ENCODE measurements at places on chromosomes 6 and 20.

- DNase-seq, result no peak
Observed at GRCh38 chr6:43665376-43665775, 20.5 kb downstream of the RSPH9 start.

DNA sequence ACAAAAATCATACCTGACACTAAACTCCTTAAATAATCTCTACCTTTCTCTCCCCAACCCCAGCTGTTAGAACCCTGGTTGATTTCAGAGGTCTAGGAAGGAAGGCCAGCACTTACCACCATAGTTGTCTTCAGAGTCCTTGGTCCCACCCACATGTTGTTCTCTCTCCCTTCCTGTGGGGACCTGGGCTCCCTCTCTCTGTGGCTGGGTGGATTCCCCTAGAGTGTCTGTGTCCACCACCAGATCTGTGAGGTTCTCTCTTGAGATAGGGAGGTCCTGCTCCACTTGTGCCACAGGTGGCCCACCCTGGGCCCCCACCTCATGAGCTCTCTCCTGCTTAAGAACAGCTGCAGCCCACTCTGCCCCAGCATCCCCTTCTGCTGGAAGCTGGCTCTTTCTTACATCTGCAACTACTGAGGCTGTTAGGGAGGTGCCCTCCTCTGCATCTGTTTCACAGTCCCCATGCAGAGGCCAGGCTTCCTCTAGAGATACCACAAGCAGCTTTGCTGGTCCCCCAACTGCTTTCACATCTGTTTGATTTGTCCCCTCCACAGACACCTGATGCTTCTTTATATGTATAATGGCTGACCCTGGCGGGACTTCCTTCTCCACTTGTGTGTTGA is 5.2 kb downstream of the MDC1 start:
- DNase-seq, result peak; percentile 75

GRCh38 chr6:38861926-38862401 is 146.9 kb downstream of the DNAH8 start:
- no peak for DNase-seq

- DNase-seq, result no peak
Observed at GRCh38 chr20:58102744-58103516, 125.5 kb downstream of the ANKRD60 start.

DNA sequence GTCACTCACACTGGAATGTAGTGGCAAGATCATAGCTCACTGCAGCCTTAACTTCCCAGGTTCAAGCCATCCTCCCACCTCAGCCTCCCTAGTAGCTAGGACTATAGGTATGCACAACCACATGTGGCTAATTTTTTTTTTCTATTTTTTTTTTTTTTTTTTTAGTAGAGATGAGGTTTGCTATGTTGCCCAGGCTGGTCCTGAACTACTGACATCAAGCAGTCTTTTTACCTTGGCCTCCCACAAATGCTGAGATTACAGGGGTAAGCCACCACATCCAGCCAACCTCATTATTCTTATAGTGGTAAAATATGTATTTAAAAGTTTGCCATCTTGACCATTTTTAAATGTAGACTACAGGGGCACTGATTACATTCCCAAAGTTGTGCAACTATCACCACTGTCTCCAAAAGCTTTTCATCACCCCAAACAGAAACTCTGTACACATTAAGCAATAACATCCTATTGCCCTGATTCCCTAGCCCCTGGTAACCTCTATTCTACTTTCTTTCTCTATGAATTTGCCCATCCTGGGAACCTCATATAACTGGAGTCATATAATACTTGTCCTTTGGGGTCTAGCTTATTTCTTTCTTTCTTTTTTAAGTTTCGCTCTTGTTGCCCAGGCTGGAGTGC is 268.0 kb upstream of the JARID2 start:
- no peak for DNase-seq

DNA sequence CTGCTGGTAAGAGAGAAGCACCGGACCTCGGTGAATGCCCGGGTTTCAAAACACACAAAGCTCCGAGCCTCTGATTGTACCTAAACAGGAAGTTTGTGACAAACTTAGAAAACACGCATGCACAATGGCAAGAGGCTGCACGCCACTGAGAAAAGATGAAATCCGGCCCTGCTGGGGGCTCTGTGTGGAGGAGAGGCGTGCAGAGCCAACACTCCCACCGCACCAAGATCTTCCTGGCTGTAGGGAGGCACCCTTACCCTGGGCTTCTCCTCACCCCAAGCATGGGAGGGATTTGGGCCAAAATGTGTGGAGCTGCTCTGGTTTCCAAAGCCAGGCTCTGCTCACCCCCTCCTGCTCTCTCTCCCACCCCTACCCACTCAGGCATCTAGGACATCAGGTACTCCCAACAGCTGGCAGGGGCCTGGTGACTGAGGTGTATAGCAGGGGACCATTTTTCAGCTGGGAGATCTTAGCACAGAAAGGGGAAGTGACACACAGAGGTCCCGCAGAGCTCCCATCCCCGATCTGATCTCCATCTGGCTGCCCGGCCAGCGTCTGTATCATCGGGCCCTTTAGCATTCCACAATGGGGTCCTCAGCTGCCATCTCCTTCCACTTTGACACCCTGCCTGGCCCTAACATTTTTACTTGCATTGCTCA is 84.2 kb downstream of the TRERF1 start:
- DNase-seq, result peak; percentile 82

GRCh38 chr20:48326434-48326691 is 501.4 kb downstream of the PREX1 start:
- DNase-seq, result no peak

DNA sequence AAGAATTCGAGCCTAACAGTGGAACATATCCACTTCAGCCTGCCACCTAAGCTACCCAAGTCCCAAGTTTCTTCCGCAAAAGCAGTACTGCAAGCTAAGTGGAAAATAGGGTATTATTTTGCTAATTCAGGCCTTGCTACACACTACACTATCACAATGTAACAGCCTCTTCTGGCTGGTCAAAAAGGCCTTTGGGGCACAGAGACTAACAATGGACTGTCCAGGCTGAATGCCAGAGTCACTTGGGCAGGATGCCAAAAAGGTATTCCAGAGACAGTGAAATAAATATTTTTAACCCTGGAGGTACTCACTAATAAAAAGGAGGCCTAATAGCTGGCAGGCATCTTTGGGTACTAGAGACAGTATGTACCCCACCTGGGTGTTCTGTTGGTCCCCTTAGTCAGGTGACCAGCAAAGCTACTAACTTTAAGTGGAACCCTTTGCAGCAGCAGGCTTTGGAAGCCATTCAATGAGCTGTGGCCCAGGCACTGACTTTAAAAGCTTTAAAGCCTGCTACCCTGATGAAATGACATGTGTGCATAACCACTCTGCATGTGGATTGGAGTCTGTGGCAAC is 692.1 kb downstream of the HTR1B start:
- no peak for DNase-seq

- DNase-seq, result no peak
Observed at GRCh38 chr6:169577236-169577635, 124.6 kb downstream of the WDR27 start.

DNA sequence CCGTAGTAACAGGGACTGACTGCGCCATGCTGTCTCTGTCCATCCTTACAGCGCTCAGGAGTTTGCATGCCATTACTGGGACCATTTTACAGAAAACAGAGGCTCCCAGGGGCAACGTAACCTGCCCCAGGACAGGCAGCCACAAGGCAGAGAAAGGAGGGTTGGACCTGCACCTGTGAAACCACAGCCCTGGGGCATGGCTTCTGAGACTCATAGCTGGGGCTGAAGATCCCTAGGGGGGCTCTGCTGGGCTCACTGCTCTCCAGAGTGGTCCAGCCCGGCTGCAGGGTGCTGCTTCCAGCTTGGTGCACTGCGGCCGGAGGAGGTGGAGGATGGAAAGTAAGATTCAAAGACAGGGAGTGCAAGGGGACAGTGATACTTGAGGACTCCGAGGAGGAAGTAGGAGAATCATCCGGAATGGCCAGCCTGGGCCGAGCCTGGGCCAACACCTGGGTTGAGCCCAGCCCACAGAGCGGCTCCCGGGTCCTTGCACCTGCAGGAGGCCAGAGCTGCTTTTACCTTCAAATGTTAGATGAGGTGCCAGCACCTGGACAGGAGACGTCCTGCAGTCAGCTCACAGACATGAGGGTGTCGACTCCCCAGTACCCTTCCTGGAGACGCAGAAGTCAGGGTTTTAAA is 183.2 kb downstream of the CDH4 start:
- DNase-seq, result no peak

- DNase-seq, result peak; percentile 70
Observed at GRCh38 chr20:62238569-62239277, 402 bp downstream of the OSBPL2 start.

DNA sequence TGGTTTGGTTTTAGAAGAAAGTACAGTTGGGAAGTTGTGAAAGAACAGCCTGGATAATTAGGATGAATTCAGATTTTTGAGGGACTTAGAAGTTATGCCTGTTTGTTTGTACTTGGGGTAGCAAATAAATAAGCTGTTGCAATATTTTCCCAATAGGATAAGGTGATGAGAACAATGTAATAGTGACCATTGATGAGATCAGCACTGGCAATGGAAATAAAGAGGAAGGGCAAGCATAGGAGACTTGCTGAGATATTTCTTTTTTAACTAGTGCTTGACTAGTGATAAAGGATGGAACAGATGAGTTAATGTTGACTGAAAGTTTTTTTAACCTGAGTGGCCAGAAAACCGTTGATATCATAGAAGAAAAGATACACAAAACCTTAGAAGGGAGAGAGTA is 498.8 kb downstream of the CDKAL1 start:
- no peak for DNase-seq

GRCh38 chr6:136764517-136764993 is 27.7 kb downstream of the MAP3K5 start:
- peak; percentile 71 for DNase-seq

- DNase-seq, result no peak
Observed at GRCh38 chr6:46370622-46371021, 120.6 kb downstream of the RCAN2 start.

DNA sequence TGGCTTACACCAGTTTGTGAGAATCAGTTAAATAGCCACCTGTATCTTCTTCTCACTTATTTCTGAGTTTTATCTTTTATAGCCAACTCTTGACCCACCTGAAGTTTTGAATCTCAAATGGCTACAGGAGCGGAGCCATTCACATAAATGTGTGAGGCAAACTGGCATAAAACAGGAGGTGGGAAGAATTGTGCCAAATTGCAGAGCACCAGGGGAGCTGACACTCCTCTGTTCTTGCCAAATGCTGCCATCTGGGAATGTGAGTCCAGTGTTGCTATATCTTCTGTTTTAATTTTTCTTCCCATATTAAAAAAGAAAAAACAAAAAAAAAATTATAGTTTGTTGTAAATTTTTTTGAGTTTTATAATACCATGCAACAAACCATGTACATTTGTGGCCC is 17.0 kb upstream of the RNF146 start:
- DNase-seq, result no peak

DNA sequence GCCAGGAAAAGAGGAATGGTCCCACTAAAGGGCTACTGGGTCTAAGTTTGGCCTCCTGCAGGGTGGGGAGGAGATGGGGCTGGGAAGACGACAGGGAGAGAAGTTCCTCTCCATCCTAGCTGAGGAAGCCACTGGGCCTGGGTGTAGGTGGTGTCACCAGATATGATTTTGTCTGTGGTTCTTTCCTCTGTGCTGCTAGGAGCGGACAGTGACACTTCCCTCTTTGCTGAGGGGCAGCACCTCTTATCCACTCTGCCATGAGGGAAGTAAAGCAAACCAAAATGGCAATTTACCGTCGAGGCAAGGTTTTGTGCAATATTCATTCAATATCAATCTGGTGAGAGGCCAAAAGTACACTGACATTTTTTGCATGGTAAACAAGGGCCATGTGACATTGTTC is 33.0 kb upstream of the NR2E1 start:
- DNase-seq, result no peak

GRCh38 chr20:32626859-32627636 is 41.9 kb upstream of the NOL4L start:
- no peak for DNase-seq

- peak; percentile 92 for DNase-seq
Observed at GRCh38 chr6:16669227-16669626, 92.0 kb downstream of the ATXN1 start.

DNA sequence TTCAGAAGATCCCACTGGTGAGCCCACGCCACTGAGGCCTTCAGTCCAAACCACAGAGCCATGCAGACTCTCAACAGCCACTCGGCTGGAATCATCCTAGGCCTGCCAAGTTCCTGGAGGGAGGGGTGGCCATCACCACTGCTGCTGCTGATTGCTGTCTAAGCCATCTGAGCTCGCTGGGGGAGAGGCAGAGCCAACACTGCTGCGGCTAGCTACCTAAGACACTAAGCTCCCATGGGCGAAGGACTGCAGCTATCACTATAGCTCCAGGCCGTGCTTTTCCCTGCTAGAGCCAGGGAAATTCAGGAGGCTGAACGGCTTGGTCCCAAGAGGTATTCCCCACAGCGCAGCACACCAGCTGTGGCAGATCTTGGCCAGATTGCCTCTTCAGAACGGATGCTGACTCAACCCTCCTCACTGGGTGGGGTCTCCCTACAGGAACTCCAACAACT is 73.6 kb downstream of the TBC1D32 start:
- DNase-seq, result no peak

GRCh38 chr6:168275168-168275567 is 44.4 kb downstream of the DACT2 start:
- no peak for DNase-seq

- DNase-seq, result no peak
Observed at GRCh38 chr6:87197547-87197946, 42.2 kb downstream of the ZNF292 start.

GRCh38 chr6:53429401-53429800 is 80.7 kb upstream of the ELOVL5 start:
- no peak for DNase-seq

DNA sequence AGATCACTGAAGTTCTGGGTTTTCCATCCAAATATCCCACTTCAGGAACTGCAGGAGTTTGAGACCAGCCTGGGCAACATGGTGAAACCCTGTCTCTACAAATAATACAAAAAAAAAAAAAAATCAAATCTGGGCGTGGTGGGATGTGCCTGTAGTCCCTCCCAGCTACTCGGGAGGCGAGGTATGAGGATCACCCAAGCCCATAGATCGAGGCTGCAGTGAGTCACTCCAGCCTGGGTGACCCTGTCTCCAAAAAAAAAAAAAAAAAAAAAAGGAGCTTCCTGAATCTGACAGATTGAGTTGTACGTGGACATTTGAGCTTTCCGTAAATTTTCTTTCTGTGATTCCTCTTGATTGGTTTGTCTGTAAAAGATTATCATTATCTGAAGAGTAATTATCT is 55.6 kb downstream of the TULP4 start:
- no peak for DNase-seq

- no peak for DNase-seq
Observed at GRCh38 chr6:15763837-15764236, 101.0 kb upstream of the DTNBP1 start.

GRCh38 chr6:131754088-131754487 is 43.3 kb upstream of the CTAGE9 start:
- DNase-seq, result no peak

DNA sequence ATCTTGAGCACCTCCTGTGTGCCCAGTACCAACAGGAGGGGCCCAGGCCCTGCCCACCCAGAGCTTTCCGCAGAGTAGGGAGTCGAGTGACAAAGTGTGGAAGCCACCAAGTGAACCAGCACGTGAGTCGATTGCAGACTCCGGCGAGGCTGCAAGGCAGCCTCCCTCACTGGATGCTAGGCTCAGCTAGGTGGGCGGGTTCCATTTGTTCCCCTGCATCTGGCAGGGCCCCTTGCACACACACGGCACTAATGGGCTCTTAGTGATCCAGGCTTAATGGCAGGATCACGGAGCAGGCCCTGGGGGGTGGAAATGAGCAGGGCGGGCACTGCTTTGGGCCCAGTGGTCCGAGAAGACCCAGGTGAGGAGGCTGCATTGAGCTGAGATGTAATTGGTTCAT is 140.4 kb downstream of the PHACTR3 start:
- no peak for DNase-seq

All from activated CD4-positive, alpha-beta T cell treated with anti-CD3 and anti-CD28 coated beads, Interleukin-2, amount 10 ng/mL, durations not matched to agents 24 days and 14 days (primary cell).